ENCODE measurements at places on chromosomes 11 and 22.

- DNase-seq, result no peak
Observed at GRCh38 chr11:12792590-12792989, 118.4 kb downstream of the TEAD1 start.

DNA sequence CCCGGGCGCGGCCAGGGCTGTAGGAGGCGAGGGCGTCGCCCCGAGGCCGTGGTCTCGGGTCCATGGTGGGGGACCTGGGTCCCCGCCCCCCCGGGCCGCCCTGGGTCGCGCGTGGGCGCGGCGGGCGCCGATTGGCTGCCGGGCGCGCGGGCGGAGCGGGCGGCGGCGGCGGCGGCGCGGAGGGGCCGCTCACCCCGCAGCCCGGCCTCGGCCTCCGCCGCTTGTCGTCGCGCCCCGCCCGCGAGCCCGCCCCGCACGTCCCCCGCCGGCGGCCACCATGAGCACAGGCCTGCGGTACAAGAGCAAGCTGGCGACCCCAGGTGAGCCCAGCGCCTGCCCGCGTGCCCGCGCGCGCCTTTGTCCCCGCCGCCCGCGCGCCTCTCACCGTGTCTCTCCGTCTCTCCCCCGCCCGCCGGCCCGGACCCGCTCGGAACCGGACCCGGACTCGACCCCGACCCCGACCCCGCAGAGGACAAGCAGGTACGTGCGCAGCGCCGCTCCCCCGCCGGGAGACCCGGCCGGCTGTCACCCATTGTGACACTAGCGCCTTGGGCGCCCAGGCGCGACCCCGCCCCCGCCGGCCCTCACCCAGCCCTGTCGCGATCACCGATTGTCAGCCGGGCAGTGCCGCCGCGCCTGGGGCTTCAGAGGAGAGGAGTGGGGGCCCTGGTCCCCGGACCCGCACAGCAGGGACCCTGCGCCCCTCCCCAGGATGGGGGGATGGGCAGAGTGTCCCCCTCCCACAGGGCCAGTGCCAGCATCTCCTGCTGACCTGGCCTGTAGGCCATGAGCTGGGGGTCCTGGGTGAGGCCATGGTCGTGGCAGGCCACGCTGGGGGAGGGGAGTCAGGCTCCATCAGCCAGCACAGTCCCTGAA is at the start of gene SEPTIN5:
Gene SEPTIN5, plus strand, starts transcription at position 192 of the 876 bp plus-strand sequence. Its CDS starts 86 bp downstream, at position 278.
- no peak for DNase-seq

- no peak for DNase-seq
Observed at GRCh38 chr22:17303840-17304779, 65.2 kb upstream of the CECR2 start.

GRCh38 chr22:27990451-27990840 is 71.4 kb upstream of the PITPNB start:
- DNase-seq, result no peak

DNA sequence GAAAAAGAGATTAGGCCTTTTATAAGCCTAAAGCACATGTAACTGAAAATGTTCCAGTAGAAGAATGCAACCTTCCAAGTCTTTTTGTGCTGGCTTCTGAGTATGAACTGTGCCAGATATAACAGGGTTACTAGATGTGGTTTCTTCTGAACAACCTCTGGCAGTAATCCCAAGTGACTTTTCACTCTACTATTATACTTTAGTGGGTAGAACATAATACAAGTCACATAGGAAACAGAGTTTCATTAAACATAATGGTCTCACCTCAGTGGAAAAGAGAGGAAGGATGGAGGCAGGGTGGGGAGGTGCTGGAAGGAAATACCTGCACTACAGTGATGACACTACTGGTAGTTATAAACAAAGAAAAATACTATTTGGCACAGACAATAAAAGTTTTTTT is 81.3 kb downstream of the PHF21A start:
- no peak for DNase-seq

- peak; percentile 94 for DNase-seq
Observed at GRCh38 chr11:93089474-93090102, 108.2 kb downstream of the SLC36A4 start.

GRCh38 chr11:91261513-91261912 is 963.1 kb upstream of the FAT3 start:
- DNase-seq, result no peak

Data from NCI-H1436 treated with DMSO at 0.1 percent for 48 hours (cell line).